GM13976 (cell line): ENCODE measurements at places on chromosomes 7 and 10.

DNA sequence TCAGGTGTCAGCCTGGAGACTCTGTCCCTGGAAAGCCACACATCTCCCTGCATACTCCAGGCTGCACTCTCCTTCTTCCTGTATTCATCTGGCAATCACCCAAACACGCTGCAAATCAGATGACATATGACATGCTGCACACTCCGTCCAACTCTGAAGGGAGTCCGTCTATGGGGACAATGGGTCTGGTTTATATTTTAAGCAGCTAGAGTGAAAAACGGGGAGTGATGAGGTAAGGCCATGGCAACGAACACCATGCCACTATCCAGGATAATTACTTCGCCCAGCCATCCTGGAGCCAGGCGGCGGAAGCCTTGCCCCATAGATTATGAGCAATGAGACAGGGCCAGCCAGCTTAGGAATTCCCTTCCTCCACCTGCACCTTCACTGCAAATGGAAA is 140.1 kb downstream of the PLXNA4 start:
- no peak for DNase-seq

DNA sequence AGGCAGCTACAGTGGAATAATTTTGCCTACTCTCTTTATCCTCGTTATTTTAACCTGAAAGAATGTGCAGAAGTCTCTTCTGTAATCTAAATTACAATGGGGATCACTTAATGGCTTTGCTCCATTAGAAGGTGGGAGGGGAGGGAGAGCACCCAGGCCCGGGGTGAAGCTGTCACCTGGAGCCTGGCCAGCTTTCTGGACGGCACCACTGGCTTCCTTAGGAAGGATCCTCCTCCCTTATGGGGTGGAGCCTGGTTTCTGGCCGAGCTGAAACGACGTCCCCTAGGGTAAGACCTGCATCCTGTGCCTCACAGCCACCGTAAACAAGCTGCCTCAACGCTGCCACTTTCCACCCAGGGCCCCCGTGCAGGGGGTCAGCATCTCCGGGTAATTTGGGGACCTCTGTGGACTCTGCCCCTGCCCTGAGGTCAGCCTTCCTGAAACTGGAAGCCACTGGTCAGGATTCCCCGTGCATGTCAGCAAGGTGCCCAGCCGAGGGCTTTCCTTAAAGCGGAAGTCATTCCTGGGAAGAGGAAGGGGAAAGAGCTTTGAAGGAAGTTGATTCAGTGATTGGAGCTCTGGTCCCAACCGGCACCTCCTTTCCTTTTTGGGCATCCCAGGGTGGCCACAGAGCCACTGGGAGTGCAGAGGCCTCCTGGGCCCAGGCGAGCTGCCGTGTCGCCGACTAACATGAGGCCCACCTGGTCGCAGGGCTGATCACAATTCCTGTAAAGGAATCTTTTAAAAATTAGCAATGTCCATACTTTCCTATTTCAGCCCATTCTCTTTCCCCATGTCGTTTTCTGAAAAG is 569.1 kb downstream of the DNAJB6 start:
- DNase-seq, result no peak

- DNase-seq, result no peak
Measured at GRCh38 chr7:12291870-12292269, 80.8 kb downstream of the TMEM106B start.

DNA sequence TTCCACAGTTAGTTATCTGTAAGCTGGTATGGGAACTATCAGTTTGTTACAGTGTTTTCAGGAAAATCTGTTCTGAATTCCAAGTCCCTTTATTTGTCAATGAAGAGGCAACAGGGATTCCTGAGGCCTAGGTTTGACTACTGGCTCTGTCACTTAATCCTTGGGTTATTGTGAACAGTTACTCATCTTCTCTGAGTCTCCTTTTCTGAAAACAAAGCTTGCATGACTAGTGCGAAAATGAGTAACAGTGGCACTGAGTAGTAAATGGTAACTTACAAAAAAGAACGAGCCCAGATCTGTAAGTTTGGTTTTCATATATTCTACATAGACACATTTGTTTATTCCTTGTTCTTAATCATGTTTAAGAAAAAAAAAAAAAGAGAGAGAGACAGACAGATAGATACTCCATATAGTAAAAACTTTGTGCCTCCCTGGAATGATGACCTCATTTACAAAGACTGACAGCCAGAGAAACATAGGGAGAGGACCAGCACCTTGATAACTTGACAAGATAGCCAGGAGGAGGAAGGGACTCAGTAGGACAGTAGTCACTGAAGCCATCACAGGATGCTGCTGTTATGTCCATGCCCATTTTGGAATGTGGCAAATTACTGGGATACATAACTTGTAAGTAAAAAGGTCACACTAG is 1.9 kb downstream of the MRPS33 start:
- DNase-seq, result no peak

DNA sequence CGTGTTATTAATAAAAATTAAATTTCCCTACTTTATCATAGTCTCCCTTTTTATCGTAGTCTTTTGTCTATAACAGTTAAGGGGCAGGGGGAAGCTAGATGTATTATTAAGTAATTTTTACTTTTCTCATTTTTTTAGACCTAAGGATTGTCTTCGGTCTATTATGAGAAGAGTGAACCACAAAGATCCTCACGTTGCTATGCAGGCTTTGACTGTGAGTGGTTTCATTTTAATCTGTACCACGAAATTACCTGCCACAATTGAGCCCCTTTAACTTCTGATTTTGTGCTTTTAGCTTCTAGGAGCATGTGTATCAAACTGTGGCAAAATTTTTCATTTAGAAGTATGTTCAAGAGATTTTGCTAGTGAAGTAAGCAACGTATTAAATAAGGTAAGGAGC is 40.6 kb downstream of the STAM start:
- DNase-seq, result peak; percentile 28

DNA sequence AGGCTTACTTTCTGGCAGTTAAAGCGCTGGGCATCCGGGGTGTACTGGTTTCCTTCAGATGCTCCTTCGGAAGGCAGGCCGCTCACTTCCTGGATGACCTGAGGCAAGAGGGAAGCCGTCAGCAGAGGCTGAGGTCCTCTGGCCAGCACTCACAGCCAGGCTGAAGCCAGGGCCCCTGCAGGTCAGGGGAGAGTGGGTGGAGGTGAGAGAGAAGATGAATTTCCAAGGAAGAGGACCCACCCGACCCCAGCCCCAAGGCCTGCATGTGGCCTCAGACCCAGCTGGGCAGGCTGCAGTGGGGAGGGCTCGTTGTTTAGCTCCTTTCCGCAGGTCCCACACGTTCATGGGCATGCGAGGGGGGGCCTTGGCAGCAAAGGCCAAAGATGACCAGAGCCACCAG is 71.3 kb downstream of the VWA2 start:
- DNase-seq, result no peak

- no peak for DNase-seq
Measured at GRCh38 chr7:3951316-3952055, 650.4 kb downstream of the SDK1 start.

DNA sequence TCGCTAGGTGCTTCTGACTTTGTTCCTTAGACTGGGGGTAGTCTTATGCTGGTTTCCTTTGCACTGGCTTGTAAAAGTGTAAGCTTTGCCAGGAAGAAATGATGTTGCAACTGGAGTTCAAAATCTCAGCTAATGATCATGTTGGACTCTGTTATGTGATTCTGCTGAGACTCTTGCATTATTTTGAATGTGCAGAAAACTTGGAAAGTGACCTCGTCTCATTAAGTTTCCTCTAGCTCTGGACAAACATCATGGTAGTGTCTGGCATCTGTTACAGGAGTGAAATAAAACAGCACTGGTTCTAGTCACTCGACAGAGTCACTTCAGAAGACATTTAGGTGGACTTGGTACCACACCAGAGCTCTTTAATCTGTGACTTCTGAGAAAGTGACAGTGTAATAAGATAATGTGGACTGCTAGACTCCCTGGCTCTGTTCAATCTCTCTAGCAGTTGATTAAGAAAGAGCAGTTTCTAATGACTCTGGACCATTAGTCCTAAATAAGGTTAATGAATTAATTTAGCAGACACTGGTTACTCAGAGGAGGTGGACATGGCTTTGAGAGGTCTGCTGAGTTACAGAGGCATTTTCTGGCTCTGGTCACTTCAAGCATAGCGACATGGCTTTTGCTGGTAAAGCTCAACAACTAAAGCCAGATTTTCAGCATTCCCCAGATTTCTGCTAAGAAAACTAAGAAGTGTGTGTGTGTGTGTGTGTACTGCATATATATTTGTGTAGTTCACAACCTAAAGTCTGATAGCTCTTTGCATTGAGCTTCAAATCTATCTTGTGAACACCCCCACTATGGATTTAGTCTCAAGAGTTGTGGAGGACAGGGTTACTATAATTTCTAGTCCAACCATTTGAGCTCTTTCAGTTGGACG is 2.0 kb downstream of the NRP1 start:
- DNase-seq, result no peak

DNA sequence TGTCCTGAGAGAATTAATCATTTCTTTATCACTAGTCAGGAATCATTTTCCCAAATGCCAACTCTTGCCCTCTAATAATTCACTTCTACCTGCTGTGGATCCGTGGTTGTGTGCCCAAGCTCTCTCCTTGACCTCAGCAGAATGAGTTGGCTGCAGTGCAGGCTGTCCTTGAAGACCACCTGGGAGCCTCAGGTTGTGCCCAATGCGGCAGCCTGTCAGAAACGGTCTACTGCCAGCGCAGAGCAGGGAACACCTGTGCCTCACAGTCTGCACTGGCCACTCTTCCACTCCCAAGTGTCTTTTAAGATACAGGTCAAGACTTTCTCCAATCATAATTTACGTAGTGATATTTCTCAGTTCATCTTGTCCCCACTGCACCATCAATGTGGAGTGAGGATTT is 246.0 kb upstream of the PHF14 start:
- DNase-seq, result no peak

- no peak for DNase-seq
Measured at GRCh38 chr10:75009426-75009825, 102.0 kb upstream of the SAMD8 start.

- DNase-seq, result no peak
Measured at GRCh38 chr7:17781491-17782215, 158.6 kb downstream of the SNX13 start.

GRCh38 chr7:157423348-157423747 is 86.5 kb downstream of the DNAJB6 start:
- no peak for DNase-seq

- DNase-seq, result no peak
Measured at GRCh38 chr7:47496056-47496665, 85.8 kb downstream of the TNS3 start.

GRCh38 chr7:80047032-80047431 is 87.6 kb upstream of the GNAI1 start:
- no peak for DNase-seq

DNA sequence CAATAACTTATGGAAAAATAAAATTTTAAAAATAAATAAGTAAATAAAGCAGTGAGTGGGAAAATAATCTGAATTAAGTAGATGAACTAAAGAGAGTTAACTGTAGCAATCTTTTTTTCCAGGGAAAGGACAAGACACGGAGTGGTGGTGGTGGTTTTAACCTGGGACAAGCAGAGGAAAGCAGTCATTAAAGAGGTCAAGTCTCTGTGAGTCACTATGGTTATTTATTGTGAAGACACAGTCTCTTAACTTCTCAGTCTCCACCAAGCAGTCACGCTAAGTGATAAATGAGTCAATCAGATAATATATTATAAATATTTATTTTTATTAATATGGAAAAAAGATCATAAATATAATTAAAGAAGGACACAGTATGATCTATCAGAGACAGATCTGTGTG is 228.1 kb upstream of the MEOX2 start:
- DNase-seq, result no peak

- no peak for DNase-seq
Measured at GRCh38 chr7:101813402-101814019, 3.9 kb upstream of the CUX1 start.

DNA sequence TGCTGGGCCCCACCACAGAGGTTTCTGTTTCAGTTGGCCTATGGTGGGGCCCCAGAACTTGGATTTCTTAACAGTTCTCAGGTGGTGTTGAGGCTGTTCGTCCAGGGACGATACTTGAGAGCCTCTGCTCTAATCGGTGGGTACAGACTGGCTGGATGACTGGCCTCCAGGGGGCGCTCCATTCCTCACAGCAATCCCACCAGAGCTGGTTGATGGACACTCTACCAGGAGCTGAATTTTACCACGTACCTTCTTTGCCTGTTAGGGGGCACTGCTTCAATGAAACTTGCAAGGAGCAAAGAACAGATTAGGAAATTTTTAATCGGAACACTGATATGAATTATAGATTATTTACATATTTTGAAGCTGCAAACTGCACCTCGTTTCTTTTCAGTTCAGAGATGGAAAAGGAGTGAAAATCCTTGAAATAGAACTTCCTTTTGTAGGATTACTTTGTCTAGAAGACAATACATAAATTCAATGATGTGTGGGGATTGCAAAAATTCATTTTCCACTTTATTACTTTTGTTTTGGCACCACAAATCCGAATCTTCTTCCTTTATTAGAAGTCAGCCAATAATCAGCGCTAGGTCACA is 44.8 kb downstream of the KBTBD2 start:
- peak; percentile 67 for DNase-seq

- DNase-seq, result no peak
Measured at GRCh38 chr10:72251635-72252034, 22.1 kb upstream of the DDIT4 start.

GRCh38 chr7:42479816-42480633 is 243.0 kb upstream of the GLI3 start:
- DNase-seq, result no peak

DNA sequence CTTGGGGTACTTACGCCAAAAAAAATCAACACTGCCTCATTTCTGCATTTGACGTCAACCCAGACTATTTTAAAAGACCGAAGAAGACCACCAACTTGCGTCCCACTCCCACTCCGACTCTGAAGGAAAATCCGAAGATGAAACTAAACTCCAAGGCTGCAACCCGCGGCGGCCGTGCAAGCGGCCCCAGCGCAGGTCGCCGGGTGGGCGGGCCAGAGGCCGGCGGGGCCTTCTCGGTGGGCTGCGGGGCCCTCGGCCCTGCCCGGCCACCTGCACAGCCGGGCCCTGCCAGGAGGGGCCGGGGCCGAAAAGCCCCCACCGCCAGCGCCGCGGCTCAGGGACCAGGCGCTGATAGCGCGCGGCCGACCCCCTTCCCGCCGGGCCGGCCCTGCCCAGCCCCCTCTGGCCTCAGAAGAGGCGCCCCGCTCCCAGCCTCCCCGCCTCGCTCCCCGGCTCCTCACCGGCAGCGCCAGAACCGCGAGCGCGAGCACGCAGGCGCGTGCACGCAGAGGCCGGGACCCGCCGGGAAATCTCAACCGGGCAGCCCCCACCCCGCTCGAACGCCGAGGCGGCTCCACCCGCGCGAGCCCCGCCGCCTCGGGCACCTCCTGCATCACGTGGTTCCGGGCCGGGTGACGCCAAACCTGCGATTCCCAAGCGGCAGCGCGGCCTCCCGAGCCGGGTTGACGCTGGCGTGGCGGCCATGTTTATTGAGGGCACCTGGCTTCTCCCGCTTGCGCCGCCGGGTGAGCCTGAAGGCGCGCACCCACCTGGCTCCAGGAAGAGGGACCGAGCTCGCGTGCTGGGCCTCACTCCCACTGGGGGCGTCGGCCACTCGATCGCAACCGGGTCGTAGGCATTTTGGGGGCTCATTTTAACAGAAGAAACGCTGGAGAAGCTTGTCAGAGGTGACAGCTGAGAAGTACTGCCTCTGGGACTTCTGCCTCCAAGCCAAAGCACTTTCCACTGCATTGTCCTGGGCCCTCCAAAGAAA is at the start of gene C7orf25:
TSS of gene C7orf25 (minus strand) at position 617 of the 994 bp plus-strand sequence. CDS start 1,170 bp downstream, outside the sequence.
- DNase-seq, result peak; percentile 95
